ENCODE measurements at places on chromosomes 13 and 19. TPM values are rescaled to one million over a fixed set of nuclear protein-coding genes. Genes with fewer than 3 reads are reported as not detected.

Gene CD70
- 70.9 TPM for total RNA-seq

Gene ATP4A
- not detected for total RNA-seq

Gene U2AF1L4
- 5.4 TPM for total RNA-seq

Gene GSX1
- not detected for total RNA-seq

Gene CLEC17A
- not detected for total RNA-seq

Gene PSG2
- not detected for total RNA-seq

Gene SLC5A5
- not detected for total RNA-seq

Measured in mesangial cell (primary cell).